ENCODE measurements at places on chromosomes 7 and 10.

DNA sequence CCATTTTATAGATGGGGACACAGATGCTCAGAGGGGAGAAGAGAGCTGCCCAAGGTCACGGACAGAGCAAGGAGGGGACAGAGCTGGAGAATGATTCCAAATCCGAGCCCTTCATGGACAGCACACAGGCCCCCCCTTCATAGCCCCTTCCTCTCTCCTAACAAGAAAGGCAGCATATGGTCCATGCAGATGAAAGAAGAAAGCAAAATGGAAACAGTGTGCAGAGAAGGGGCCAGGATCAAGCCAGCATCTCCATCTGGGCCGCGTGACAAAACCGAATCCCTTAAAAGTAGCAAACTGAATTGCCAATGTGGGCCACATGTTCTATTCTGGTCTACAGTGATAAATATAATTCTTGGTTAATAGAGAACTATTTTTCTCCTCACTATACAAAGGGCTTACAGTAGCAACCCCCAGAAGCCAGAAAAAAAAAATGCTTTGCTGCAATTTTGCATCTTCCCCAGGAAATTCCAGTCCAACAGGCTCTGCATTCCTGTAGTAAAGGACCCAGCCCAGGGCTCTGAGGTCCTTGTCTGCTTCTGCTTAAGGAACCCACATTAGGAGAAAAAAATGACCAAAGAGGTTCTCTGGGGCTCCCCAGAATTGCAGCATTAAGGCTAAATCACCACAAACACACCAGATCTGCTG, 7.8 kb downstream of the CPXM2 start:
- no peak for DNase-seq

DNA sequence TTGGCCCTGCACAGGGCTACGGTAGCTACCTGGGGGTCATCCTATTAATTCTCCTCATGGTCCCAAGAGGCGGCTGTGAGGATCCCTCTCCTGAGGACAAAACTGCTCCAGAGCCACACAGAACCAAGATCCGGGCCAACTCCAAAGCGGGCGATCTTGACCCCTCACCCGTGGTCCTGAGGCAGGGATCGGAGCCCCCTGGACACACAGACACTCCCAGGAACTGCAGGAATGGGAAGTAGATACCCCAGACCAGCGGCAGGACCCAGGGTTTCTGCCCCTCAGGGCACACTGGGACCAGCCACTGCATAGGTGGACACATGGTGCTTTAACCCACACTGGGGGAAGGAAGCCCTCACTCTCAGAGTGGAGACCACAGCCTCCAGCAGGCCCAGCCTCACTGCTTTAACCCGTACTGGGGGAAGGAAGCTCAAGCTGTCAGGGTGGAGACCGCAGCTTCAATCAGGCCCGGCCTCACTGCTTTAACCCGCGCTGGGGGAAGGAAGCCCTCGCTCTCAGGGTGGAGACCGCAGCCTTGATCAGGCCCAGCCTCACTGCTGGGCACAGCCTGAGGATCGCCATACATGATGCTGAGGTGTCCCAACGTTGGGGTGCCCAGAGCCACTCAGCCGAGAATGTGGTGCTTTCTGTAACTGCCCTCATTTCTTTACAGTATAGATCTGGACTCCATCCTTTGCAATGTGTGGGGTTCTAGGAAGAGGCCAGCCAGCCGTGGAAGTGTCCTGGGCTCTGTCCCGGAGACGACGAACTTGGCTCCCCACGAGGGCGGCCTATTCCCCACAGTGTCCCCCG, 60.1 kb downstream of the DIP2C start:
- DNase-seq: no peak

GRCh38 chr10:88582806-88583583, at the start of gene RNLS:
RNLS (minus strand) TSS chr10:88583318.
- no peak for DNase-seq

DNA sequence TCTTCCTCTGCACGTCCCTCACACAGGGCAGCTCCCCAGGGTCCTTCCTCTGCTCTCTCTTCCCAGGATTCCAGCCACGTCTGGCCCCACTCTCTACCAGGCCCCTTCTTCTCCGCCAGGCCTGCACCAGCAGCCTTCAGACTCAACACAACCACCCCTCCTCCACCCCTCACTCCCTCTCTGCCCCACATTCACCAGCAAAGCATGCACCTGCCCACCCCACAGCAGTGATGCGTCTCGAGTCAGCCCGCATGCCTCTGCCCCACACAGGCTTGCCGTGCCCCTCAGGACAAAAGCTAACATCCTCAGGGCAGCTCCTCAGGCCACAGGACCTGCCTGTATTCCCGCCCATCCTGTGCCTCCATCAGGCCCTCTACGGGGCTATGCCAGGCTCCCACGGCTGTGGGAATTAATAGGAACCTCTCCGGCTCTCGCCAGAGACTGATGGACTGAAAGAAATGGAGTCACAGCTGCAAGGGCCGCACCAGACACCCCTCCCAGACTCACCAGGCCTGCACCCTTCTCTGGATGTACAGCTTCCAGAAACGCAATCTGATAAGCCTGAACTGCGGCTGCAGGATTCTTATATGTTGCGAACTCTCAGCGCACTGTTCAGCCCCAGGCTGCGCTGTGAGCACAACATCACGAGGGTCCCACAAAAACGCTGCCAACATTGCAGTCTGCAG, 100.1 kb downstream of the CYTH3 start:
- no peak for DNase-seq

DNA sequence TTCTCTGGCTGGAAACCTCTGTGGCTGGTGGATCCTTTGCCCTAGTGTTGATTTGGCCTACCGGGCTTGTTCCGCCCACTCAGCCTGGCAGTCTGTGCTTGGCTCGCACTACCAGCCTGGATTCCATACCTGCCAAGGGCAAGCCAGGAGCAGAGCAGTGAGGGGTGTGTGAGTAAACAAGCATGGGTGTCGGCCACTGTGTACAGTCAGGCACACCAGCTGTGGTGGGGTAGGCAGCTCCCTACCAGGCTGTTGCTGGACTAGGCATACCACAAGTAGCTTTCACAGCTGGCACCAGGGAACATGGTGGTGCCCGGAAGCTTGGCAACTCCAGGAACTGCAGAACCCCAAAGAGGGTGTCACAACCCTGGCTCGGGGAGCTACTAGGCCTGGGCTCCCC, 942.9 kb upstream of the LRRN3 start:
- DNase-seq: no peak

GRCh38 chr10:84820120-84820519, 491.7 kb downstream of the CCSER2 start:
- no peak for DNase-seq

DNA sequence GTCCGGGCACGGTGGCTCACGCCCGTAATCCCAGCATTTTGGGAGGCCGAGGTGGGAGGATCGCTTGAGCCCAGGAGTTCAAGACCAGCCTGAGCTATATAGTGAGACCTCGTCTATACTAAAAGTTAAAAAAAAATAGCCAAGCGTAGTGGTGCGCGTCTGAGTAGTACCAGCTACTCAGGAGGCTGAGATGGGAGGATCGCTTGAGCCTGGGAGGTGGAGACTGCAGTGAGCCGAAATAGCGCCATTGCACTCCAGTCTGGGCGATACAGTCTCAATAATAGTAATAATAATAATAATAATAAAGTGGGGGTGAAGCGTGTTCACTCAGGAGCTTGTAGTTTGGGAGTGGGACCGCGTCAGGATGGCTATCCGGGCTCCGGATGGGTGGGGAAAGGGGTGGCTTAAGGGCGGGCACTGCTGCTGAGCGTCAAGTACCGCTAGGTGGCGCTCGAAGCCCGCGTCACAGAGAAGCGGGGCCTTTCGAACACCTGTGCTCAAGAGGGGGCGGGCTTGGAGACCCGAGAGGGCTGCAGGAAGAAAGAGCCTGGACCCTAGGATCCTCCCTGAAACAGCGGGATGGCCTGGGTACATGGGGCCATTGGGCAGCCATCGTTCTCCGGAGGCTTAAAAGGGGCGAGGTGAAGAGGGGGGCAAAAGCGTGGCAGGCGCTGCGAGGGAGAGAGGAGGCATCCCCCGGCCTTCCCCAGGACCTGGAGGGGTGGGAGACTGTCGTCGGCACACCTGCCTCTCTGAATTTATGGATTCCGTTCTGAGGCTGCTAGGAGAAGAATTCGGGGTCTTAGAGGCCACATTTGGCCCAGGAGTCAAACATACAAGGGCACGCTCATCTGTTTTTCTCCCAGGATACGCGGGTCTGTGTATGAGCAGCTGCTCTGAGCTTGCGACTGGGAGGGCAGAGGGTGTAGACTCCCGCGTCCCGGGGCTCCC, 14.5 kb downstream of the LBX1 start:
- DNase-seq: no peak

- no peak for DNase-seq
Observed at GRCh38 chr7:41916450-41916927, 213.6 kb upstream of the INHBA start.

DNA sequence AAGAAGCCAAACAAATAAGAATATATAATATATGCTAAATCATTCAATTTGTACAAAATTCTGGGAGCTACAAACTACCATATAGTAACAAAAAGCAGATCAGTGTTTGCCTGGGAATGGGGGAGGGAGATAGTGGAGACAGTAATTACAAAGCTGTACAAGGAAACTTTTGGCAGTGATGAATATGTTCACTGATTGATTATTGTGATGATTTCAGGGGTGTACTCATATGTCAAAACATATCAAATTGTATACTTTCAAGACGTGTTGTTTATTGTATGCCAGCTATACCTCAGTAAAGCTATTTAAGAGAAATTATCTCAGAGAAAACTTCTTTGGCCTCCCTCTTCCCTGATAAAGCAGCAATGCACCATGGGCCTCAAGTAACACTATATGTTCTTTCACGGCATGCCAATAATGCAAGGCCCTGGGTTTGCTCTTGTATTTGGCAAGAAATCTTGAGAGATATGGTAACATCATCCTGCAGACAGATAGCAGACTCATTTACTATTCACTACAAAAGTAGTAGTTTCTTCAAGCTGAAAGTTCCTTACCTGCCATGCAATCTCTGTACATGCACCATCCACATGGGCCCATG, 133.5 kb downstream of the HBP1 start:
- no peak for DNase-seq

- no peak for DNase-seq
Observed at GRCh38 chr10:77967611-77968022, 41.1 kb upstream of the DLG5 start.

- peak; percentile 0 for DNase-seq
Observed at GRCh38 chr10:96339956-96340904, 18.6 kb downstream of the OPALIN start.

- no peak for DNase-seq
Observed at GRCh38 chr10:70756700-70757360, 28.3 kb downstream of the TBATA start.

- no peak for DNase-seq
Observed at GRCh38 chr7:150855476-150856302, 3.4 kb downstream of the AOC1 start.

DNA sequence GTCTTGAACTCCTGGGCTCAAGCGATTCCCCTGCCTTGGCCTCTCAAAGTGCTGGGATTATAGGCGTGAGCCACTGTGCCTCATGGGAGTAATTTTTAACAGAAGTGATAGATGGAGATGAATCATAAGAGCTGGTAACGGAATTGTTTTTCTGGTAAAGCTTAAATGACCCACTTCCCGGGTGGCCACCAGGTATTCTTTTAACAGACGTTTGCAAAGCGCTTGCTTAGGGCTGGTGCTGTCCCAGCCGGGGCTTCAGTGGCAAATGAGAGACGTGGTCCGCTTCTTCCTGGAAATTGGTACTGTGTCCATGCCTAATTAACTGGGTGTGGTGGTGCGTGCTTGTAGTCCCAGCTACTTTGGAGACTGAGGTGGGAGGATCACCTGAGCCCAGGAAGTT, 23.5 kb downstream of the CAMK1D start:
- no peak for DNase-seq

DNA sequence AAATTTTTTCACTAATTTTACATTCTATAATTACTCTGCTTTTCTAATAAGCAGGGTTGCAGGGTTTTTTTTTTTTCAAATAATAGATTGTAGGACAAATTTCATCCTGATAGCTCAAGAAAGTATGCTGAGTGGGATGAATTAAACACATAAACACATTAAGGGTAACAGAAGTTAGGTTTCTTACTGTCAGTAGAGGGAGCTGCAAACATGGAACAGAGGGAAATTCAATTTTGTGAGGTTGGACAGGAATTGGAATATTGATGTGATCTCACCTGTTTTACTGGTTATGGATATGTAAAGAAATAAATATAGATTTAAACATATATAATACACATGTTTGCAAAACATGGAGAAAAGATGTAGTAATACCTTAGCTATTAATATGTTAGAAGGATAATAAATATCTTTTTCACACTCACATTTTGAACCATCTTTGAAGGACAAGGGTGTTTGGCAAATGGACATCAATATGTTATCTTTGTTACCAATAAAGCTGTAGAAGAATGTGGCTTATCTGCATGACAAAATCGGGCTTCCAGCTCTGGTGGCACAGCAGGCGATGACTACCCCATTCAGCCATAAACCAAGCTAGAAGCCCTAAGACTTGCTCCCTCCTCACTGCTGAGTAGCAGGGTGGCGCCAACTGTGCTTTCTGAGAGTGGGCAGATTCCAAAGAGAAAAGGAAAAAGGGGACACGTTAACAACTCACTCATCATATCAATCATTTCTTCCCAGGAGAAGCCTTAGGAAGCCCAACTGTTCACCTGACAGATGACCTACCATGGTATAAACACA, 1257.4 kb downstream of the GATA3 start:
- DNase-seq: no peak

DNA sequence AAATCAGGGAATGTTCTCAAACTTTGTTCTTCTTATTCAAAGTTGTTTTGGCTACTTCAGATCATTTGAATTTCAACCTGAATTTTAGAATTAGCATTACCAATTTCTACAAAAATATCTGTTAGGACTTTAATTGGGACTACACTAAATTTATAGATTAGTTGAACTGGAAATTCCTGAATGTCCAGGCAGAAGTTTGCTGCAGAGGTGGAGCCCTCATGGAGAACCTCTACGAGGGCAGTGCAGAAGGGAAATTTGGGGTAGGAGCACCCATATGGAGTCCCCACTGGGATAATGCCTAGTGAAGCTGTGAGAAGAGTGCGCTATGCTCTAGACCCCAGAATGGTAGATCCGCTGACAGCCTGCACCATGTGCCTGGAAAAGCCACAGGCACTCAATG, 22.8 kb upstream of the AGMO start:
- no peak for DNase-seq

GRCh38 chr7:2523941-2524807, 4.6 kb downstream of the LFNG start:
- DNase-seq: no peak

- no peak for DNase-seq
Observed at GRCh38 chr7:75604408-75604807, 112.3 kb downstream of the SPDYE5 start.

- DNase-seq: no peak
Observed at GRCh38 chr10:97570146-97570788, 2.3 kb upstream of the ANKRD2 start.

DNA sequence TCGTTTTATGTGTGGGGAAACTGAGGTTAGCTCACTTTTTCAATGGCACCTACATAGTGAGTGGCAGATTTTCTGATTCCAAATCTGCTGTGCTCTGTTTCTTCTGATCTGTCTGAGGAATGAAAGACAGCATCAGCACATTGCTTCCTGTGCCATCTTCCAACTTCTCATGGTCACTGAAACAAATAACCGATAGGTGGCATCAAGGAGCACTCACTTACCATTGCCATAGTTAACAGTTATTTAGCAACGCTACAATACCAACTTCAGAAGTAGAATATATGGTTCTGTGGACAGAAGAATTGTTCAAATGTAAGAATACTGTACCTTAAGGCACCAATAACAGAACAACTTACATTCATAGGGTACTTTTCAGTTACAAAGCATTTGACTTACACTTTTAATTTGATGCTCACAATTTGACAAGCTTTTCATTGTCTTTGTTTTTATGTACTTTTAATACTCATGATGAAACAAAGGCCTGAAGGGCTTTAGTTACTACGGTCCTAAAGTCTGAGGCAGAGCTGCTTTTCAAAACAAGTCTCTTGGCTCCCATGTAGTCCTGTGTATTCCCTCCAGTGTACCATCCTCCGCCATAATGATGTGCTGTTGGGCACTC, 228.9 kb upstream of the TCF7L2 start:
- DNase-seq: no peak

All from NCI-H524 treated with DMSO at 0.1 percent for 48 hours (cell line).